ENCODE measurements at places on chromosomes 1 and 21.

DNA sequence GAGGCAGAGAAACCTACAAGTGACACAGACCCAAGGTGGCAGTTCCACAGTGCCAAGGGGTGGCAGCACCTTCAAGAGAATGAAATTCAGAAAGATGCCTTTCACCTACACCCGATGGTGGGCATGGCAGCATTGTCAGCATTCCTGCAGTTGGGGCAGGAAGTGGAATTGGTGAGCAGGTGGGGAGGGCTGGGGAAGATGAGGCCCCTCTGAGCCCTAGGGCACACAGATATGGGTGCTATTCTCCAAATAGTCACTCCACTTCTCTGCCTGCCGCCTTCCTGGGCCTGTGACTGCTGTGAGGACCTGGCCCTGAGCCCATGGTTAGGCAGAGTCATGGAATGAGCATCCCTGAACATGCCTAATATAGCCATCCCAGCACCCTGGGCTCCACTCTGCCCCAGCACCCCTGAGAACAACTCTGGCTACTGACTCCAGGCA, 8.3 kb downstream of the SHISA4 start:
- DNase-seq, result no peak

GRCh38 chr1:1020000-1020404, at the start of gene AGRN:
TSS of gene AGRN (plus strand) at chr1:1020120. CDS start at chr1:1020173, 53 bp downstream.
- no peak for DNase-seq

- DNase-seq, result no peak
Measured at GRCh38 chr1:39540504-39541031, 36.0 kb downstream of the PABPC4 start.

DNA sequence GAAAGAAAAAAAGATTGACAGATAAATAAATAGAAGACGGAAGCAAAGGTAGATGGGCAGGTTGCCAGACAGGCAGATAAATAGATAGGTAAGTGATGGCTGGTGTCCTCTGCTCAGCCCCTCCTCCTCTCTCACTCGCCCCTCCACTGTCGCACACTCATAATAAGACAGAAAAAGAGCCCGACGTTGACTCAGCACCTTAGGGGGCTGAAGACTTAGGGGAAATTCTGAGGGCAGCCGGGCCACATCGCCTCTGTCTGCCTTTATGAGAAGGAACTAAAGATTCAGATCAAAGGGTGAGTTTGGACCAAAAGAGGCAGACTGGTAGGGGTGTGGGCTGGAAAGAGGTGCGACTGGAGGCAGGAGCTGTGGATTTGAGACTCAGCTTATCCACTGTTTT, 158.1 kb upstream of the IGSF21 start:
- no peak for DNase-seq

DNA sequence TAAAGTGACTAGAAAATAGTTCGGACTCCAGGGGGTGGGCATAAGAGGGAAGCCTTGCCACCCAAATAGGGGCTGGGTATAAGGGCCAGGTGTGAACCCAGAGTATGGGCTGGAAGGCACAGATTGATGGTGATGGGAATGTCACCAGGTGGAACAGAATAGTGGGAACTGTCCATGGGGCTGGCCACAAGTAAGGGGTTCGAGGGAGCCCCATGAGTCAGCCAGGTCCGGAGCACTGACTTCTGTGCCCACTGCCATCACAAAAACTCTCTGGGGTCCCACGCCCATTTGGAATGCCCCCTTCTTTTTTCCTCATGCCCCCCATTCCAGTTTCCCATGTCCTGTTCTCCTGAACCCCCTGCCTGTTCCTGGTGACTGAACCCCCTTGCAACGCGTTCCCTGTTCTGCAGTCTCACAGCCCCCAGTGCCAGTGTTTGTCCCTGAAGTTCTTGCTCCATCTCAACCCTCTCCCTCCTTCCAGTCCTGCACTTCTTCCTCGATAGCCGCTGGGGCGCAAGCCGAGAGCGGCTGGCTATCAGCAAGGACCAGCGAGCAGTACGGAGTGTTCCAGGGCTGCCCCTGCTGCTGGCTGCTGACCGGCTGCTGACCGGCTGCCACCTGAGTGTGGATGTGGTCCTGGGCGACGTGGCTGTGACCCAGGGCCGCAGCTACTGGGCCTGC, 7.9 kb downstream of the TRIM46 start:
- DNase-seq, result no peak

DNA sequence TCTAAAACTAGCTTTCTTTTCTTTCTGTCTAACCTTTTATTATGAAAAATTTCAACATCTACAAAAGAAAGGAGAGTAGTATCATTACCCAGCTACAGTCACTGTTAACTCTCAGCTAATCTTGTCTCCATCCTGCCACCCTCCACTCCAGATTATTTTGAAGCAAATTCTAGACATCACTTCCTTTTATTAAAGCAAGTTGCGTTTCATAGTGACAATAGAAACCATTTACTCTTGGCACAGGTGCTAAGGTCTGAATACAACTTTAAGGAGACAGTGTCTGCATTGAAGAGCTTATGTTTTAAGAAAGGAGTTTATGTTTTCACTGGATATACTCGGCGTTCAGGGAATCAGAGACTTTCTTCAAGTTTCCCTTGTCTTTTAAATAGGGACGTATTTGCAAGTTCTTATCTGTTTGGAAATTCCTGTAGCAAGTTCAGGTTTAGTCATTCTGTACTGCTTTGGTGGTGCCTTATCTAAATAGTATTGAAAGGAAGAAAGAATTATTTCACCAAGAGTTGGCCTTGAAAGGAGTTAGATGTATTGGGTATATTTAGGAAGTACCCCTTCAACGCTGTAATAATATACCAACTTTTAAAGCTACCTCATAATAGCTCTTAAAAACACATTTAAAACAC, 42.7 kb downstream of the ITSN1 start:
- DNase-seq, result no peak

GRCh38 chr1:181423301-181423918, 59.9 kb upstream of the CACNA1E start:
- peak; percentile 1 for DNase-seq

DNA sequence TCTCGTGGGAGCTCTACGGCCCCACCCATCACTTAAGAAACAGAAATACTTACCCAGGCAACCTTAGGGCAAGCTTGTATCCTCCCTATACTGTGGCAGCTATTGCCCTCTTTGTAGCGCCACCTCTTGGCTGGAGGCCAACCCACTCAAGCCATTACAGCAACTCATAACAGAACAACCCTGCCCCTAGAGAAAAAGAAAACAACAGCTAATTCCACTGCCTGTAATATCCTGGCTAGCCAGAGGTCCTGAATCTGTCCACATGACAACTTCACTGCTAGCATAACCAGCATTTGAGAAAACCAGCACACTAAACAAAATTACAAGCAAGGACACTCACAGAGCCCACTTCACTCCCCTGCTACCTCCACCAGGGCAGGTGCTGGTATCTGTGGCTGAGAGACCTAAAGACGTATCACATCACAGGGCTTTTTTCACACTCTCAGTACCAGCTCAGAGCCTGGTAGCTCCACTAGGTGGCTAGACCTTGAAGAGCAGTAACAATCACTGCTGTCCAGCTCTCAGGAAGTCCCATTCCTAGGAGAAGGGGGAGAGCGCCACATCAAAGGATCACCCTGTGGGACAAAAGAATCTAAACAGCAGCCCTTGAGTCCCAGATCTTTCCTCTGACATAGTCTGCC, 14.5 kb upstream of the MX1 start:
- no peak for DNase-seq

- DNase-seq, result no peak
Measured at GRCh38 chr1:10319750-10320149, 79.1 kb upstream of the PGD start.

DNA sequence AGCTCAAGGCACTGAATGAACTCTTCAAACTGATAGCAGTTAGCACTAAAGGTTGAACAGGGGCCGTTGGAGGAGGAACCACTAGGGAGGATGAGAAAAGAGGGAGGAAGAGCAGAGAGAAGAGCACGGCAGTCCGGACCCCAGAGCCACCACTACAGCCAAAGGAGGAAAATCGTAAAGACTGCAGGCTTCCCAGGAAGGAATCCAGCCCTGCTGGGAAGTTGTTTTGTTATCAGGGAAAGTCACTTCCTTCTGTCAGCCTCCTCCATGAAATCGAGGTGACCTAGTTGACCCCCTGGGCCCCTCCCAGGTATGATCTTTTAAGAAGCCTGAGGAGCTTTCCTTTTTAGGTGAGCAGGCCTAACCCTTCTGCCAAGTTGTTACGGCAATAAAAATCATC, 88.2 kb downstream of the PBX1 start:
- no peak for DNase-seq

DNA sequence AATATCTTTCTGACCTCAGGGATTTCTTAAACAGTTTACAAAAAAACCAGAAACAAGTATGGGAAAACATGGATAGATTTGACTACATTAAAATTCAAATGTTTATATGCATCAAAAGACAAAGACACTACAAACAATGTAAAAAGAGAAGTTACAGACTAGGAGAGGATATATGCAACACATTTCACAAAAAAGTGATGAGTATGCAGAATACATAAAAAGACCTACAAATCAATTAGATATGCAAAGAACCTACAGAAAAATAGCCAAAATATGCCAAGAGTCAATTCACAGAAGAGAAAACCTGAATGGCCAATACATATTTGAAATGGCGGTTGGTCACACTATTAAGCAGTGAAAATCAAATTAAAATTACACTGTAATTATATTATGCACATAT, 175.0 kb downstream of the FOXD2 start:
- DNase-seq, result no peak

- DNase-seq, result no peak
Measured at GRCh38 chr1:201184307-201185122, 6.1 kb upstream of the IGFN1 start.

DNA sequence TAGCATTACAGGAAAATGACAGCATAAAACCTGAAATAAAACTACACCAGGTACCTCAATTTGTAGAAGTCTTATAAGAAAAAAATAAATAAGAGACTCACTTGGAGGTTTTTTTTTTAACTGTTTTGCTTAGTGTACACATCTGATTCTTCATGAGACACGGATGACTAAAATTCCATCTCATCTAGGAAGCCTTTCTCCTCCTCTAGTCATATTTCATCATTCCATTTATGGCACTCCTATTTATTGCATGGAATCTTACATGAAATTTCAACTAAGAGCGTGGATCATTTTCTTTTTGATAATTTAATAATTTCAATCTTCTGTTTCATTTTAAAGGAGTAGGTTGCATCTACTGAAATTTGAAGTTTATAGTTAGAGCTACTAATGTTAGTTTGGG, 1.6 kb upstream of the PTGS2 start:
- no peak for DNase-seq

All from amygdala (tissue), 56 donors.